ENCODE measurements at places on chromosomes 13 and 19. TPM values are rescaled to one million over a fixed set of nuclear protein-coding genes. Genes with fewer than 3 reads are reported as not detected.

GRCh38 chr13:23622985-23623384 is 52.8 kb downstream of the TNFRSF19 start:
- DNase-seq = no peak

- DNase-seq = no peak
Observed at GRCh38 chr19:3518659-3519058, 12.5 kb downstream of the FZR1 start.

- no peak for DNase-seq
Observed at GRCh38 chr13:65387743-65388347, 1842.3 kb downstream of the PCDH9 start.

DNA sequence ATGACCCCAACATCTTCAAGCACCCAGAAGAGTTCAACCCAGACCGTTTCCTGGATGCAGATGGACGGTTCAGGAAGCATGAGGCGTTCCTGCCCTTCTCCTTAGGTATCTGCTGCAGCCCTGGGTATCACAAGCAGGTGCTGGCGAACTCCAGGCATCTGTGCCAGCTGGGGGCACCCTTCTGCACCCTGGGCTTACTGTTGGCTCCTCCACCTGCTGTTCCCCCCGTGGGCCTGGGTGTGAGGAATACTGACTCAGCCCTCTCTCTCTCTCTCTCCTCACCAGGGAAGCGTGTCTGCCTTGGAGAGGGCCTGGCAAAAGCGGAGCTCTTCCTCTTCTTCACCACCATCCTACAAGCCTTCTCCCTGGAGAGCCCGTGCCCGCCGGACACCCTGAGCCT is 13.0 kb downstream of the CYP2S1 start:
- DNase-seq = no peak

GRCh38 chr13:25867038-25867437 is 184.8 kb downstream of the SHISA2 start:
- DNase-seq = no peak

- DNase-seq = no peak
Observed at GRCh38 chr13:72637561-72637960, 89.9 kb downstream of the MZT1 start.

GRCh38 chr13:35953537-35954206 is 177.5 kb downstream of the DCLK1 start:
- DNase-seq = peak; percentile 78

DNA sequence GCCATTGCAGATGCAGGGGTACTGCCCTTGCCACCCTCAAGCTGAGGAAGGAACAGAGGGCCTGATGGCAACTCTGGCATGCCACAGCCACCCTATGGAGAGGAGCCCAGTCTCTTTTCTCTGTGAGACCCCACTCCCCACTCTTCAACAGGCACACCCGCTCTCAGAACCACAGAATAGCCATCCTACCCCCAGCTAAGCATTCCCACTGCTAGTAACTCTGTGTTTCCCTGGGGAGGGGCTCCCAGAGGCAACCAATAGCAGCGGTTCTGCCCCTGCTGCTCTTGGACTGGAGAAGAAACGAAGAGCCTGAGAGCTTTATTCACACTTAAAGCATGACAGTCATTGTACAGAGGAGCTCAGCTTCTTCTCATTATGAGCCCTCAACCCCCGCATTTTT is 49.3 kb downstream of the UBL3 start:
- DNase-seq = no peak

GRCh38 chr19:29211562-29212355 is 1.2 kb downstream of the UQCRFS1 start:
- DNase-seq = no peak

DNA sequence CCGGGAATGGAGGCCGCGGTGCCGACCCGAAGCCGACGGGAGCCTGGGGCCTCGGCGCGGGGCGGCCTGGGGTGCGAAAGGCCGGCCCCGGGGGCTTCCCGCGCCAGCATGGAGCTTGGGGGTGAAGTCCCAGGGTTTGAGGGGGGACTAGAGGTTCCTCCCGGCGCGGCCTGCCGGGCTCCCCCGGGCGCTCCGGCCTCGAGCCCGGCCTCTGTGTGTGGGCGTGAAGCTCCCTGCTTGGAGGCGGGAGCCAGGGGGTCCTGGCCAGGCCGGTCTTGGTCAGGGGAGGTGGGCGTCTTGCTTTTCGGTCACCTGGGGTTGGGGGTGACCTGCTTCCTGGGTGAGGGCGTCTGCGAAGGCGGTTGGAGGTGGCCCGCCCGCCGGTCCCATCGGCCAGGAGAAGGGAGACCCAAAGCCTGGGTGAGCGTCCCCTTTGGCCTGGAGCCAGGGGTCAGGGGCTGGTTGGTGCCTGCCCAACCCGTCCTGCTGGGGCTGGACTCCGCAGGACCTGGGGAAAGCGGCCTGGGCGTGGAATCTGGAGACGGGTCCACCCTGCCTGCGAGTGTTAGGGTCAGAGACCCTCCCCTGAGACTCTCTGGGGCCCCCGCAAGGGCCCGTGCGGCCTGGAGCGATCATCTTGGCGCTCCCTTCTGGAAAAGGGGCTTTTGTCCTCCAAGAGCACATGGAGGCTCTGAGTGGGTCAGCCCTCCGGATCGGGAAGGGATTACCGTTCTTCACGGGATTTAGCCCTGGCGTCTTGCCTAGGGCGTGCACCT is 535 bp downstream of the BSG start:
- peak; percentile 67 for DNase-seq

DNA sequence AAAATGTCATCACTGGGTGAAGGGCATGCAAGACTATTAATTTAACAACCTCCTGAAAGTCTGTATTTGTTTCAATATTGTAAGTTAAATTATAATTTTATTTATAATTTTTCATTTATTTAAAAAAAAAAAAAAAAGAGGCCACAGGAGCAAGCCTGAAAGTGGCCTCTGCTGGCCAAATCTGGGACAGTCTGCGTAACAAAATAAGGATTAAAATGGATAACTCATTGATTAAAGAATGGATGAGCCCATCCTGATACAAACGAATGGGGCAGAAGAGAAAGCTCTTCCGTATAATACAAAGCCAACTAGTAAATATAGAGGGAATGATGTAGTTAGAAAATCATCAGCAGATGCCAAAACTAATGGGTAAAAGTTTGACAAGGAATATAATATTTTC is 36.2 kb downstream of the SUCLA2 start:
- no peak for DNase-seq

- DNase-seq = peak; percentile 77
Observed at GRCh38 chr19:489418-490196, 6.7 kb upstream of the MADCAM1 start.

DNA sequence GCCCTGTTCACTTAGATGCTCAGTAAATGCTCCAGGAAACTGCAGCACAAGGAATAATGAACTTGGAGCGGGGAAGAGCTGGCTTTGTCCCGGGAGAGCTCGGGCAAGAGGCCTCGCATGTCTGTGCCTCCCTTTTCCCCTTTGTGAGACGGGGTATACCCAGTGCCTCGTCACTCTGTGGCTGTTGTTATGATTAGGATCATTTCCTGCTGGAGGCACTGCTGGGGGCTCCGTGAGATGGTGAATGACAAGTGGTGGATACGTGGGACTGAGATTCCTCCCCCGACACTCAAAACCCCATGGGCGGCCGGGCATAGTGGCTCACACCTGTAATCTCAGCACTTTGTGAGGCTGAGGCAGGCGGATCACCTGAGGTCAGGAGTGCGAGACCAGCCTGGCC is 1.1 kb upstream of the PLVAP start:
- DNase-seq = no peak

DNA sequence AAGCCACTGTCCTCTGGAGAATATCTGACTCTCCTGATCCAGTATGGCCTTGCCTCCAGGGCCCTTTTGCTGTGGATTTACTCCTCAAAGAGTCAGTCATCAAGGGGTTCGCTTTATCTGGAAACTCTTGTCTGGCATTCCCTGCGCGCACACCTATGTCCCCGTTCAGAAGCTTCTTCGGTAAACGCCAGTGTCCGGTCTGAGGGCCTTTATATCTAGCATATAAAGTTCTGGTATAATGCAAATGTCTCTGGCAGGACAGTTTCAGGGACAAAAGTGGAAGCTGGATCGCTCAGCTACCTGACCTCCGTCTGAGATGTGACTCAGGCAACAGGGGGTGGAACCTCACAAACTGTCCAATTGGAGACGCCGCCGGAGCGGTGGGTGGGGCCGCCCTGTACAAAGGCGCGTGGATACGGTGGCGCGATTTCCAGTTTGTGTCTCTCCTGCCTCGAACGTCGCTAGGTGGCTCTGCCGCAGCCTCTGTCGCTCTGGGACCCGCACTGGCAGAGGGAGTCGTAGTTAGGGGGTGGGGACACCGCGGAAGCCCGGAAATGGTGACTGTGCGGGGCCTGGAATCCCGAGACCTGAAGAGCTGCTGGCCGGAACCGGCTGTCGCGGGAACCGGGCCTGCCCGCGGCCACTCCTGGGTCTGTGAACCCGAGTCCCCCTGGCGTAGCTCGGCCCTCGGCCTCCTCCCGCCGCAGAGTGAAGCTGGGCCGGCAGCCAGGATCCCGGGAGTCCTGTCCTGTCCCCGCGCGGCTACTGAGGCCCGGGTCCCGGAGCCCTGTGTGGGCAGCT is 10.6 kb upstream of the ZNF709 start:
- DNase-seq = peak; percentile 96

GRCh38 chr19:2478756-2479555 is 3.0 kb downstream of the GADD45B start:
- DNase-seq = peak; percentile 90

Gene JSRP1
- not detected for total RNA-seq

Gene ZNF534
- total RNA-seq = 0.24 TPM

Gene ISYNA1
- total RNA-seq = 26.0 TPM

Gene SMIM24
- total RNA-seq = not detected

Gene KIR3DL2
- not detected for total RNA-seq

Gene ZNF628
- total RNA-seq = 5.7 TPM
